ENCODE measurements at places on chromosomes 16 and 17.

GRCh38 chr17:41121742-41122141, 2.2 kb downstream of the KRTAP4-12 start:
- DNase-seq = no peak

DNA sequence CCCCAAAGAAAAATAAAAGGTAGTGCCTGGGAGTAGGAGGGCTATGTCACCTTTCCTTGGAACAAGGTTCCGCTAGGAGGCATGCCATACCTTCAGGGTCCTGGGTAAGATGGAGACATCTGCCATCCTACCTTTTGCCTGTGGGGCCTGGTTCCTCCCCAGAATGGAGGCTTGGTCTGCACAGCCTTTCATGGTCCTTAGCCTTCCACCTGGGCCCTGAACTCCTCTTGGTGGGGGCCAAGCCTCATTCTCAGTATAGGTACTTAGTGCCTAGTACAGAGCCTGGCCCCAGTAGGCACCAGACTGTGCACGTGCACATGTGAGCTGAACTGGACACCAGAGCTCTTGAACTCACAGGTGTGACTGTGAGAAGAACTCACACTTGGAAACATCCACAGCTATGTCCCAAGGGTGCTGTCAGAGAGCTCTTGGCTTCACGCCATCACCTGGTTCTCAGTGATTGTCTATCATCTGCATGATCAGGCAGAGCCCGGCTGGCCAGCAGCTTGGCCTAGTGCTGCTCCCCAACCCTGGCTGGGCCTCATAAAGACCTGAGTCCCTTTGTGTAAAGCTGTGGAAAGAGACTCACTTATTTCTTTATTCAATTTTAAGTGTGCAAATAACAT, 143.2 kb downstream of the SOCS1 start:
- no peak for DNase-seq

DNA sequence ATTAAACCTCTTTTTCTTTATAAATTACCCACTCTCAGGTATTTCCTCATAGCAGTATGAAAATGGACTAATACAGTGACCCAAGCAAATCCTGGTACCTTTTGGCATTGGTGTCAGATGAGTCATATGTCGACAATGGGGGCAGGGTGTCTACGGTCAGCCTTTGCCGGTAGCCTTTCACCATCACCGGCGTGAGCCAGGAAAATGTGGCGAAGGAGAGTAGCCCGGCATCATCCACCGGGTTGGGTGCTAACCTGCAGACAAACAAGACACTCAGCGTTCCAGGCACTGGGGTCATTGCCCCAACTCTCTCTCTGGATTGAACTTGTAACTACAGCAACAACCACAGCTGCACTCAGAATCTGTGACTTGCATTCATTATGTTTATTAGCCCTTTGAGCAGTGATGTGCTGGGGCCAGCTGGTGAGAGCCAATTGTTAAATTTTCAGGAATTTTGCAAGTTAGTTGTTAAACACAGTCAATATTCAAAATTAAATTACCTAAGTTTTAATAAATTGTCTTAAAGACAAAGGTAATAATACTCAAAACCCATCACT, 11.9 kb downstream of the ABCC12 start:
- no peak for DNase-seq

DNA sequence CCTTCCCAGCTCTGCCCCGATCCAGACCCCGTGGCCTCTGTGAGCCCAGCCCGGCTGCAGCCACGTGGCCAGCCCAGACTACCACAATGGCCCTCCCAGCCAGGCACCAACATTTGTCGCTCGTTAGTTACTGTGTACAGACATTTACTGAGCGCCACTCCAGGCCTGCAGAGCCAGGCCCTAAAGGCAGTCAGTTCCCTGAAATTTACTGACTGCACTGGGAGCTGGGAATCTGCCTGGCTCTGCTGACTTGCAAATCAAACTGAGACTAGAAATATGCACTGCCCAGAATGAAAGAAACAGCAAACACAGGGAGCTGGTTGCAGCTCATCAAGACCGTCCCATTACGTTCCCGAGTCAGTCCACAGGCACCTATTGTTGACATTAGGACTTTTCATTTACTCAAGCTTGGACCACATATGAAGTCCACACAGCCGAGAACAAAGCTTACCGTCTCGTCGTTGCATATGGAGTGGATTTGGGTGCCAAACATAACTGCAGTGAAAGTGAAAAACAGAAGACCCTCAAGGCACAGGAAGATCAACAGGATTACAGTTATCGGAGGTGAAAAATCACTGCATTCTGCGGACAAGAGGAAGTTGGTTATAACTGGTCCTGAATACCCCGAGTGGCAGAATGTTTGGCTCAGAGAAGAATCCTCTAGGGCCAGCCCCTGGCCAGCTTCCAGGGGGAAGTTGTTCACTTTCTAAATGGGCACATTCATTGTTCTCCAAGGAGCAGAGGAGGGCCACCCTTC, 34.5 kb downstream of the ZDHHC7 start:
- DNase-seq = peak; percentile 65

DNA sequence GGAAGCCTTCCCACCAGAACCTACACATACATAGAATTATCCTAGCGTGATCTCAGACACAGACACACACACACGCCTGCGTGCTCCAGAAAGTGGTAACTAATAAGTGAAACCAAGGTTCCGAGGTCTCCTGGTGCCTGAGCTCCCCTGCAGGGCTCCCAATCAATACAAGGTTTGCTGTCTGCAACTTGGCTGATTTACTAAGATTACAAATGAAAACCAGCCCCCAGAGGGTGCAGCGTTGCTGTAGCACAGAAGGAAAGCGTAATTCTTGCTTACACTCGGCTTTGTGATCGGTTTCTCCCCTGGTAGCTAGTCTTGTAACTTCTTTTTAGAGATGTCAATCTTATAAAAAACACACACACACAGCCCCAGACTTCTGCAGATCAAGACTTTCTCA, 334.1 kb upstream of the XYLT1 start:
- no peak for DNase-seq

DNA sequence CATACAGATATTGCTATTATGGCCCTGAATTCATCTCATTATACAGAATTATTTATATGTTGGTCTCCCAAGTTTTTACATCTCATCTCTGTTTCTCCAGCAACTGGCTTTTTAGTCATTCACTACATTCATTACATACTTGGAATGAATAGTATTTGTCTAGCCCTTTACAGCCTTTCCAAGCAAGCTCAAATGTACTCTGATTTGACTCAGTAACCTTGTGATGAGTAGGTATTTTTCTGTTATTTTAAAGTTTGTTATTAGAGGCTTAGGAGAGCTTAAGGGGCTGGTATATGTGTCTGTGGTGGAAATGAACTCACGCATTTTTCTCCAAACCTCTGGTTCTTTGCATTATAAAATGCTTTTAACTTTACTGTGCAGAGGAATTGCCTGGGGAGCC, 224.7 kb downstream of the SNX29 start:
- no peak for DNase-seq

DNA sequence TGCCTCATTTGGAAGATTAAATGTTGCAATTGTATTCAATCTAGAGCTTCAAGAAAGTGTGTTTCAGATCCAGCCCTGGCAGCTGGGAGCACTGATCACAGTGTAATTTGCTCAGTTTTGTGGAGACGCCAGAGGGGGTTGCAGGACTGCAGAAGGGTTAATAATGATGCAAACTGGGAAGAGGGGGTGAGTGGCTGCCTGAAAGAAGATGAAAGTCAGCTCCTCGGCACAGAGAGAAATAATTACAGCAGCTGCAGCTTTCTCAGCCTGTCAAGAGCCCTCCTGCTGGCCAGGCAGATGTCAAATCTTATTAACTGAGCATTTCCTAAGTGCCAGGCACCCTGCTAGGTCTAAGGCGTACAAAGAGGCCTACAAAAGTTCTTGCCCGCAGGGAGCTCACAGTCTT, 97.7 kb downstream of the ZNF18 start:
- no peak for DNase-seq

All from LNCaP clone FGC (cell line).